ENCODE measurements at places on chromosomes 5 and 9. TPM values are rescaled to one million over a fixed set of nuclear protein-coding genes. Genes with fewer than 3 reads are reported as not detected.

The TEX48 gene
- not detected for polyA plus RNA-seq

The CTSV gene
- 27.6 TPM for polyA plus RNA-seq

- DNase-seq = no peak
Measured at GRCh38 chr9:81537964-81538363, 151.4 kb downstream of the TLE1 start.

The SEMA6A gene
- 47.9 TPM for polyA plus RNA-seq

The PDE6A gene
- 0.11 TPM for polyA plus RNA-seq

The POLK gene
- polyA plus RNA-seq = 33.2 TPM

DNA sequence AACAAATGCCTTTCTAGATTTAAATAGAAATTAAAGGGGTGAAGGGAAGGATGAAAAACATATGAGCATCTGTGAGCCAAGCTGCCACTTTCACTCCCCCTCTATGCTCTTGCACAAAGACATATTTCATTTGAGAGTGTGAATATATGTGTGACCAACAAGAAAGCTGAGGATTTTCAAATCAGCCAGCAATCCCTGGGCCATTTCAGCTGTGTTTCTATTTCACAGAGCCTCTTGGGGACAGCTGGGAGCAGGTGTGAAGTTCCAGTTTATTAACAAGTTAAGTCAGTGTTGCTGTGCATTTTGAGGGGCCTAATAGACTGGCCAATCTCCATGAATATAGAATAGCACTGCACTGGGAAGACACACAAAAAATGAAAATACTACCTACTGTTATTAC is 248.7 kb upstream of the RGMB start:
- DNase-seq = no peak

DNA sequence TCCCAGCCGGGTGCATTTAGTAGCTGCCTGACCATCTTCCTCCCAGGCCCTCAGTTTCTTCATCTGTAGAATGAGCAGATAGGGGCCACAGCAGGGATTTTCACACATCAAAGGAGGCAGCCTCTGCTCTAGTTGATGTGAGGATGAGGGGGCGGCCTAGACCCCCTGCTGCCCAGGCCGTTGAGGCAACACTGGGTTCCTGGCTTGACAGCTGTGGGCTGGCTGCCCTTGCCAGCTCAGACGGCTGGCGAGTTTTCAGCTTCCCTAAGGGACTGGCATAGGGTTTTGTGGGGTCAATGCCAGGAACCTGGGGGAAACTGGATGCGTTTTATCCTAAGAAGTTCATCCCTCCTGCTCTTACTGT is 49.6 kb downstream of the NDST1 start:
- no peak for DNase-seq

GRCh38 chr5:179166886-179167841 is 107.0 kb downstream of the ZNF354C start:
- DNase-seq = peak; percentile 55

DNA sequence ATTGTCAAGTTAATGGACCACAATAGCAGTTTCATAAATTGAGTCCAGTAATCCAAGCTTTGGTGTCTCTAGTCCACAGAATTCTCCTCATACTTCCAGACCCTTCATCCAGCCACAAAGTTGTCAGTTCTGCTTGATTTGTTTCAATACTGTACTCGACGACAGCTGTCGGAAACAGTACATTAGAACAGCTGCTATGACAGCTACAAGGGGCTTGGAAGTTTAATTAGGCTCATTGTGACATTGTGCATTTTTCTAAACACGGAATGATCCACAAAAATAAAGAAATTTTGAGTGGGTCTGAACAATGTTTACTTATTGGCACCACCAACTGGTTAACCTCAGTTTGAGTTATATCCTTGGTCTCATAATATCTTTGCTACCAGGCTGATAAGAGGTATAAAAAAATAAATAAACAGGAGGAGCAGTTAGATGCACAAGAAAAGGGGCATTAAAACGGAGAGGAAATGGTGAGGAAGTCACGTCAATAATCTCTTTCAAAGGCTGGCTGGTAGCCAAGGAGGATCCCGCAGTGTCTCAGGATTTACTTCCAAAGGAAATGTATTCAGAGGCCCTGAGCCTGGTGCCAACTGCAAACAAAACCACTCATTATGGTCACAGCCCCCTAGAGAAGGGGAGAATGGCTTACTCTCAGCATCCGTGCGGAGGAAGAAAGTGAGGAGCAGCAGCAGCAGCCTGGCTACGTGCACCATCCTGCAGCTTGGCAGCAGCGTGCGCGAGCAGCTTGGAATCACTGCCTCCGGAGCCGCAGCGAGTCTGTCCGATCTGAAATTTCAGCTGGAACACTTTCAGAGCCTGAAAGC is 933.8 kb upstream of the DMAC1 start:
- no peak for DNase-seq

The PCDHGA1 gene
- 0.74 TPM for polyA plus RNA-seq

- DNase-seq = no peak
Measured at GRCh38 chr9:99828417-99829176, 6.9 kb downstream of the NR4A3 start.

The SAXO1 gene
- polyA plus RNA-seq = 0.22 TPM

- DNase-seq = no peak
Measured at GRCh38 chr5:10761933-10762775, 1.1 kb upstream of the DAP start.

The RARS1 gene
- polyA plus RNA-seq = 79.3 TPM

The PBX3 gene
- 33.9 TPM for polyA plus RNA-seq

- no peak for DNase-seq
Measured at GRCh38 chr5:3187771-3188425, 407.7 kb upstream of the IRX1 start.

The CARD6 gene
- 2.5 TPM for polyA plus RNA-seq

DNA sequence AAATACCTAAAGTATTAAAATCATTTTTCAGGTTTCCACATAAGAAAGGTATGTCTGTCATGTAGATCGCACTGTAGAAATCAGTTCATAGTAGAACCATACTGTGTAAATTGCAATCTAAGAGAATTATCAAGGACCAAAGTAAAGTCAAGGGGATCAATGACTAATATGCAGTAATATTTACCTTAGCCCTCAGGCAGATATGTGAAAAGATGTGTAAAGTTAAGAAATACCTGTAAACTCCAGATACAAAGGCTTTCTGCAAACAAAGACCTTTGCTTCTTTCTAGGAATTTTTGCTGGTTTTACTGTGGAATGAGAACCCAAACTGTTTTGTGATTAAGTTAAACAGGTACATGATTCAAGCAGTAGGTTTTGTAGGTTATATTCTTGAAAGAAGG is 11.6 kb downstream of the POLK start:
- no peak for DNase-seq

GRCh38 chr5:112738191-112738560 is 491 bp downstream of the APC start:
- no peak for DNase-seq

DNA sequence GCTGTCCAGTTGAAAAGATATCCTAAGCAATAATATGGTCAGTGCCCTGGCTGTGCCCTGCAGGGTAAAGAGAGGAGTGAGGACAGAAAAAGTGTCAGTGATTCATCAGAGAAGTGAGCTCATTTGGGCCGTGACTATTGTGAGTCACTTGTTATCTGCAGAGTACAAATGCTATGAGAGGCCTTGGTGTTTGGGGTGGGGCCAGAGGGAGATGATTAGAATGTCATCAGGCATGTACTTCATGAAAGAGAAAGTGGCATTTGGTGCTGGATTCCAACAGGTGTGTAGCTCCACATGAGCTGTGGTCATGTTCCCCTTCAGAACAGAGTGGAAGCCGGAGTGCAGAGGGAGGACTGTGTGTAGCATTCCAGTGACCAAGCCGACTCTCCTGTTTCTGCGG is 174.1 kb downstream of the KDM4C start:
- no peak for DNase-seq

GRCh38 chr9:84154320-84154719 is 173.7 kb downstream of the RMI1 start:
- no peak for DNase-seq

Data from right renal pelvis (tissue), 4 donors.